ENCODE measurements at places on chromosomes 11 and 22. TPM values are rescaled to one million over a fixed set of nuclear protein-coding genes. Genes with fewer than 3 reads are reported as not detected.

- no peak for DNase-seq
Measured at GRCh38 chr11:73141031-73141308, 1.1 kb downstream of the FCHSD2 start.

The C11orf97 gene
- total RNA-seq = not detected

- DNase-seq = no peak
Measured at GRCh38 chr11:69957849-69958248, 120.3 kb upstream of the ANO1 start.

The SLC25A18 gene
- not detected for total RNA-seq
